ENCODE measurements at places on chromosomes 1 and 21.

DNA sequence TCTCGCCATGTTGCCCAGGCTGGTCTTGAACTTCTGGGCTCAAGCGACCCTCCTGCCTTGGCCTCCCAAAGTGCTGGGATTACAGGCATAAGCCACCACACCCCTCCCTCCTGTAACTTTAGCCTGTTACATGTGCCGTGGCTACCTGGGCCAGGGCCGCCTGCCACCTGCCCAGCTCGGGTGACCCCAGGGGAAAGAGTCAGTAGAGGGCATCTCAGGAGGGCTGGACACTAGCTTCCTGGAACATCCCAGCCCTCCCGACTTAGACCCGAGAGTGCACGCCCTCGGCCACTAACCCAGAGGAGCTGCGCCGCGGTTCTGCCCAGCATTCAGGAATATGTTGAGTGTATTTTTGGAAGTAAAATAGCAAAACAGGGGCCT lies 40.4 kb upstream of the TMEM52 start:
- DNase-seq: no peak

- no peak for DNase-seq
These were observed 21.5 kb downstream of the RAP1GAP start for GRCh38 chr1:21647431-21648351.

DNA sequence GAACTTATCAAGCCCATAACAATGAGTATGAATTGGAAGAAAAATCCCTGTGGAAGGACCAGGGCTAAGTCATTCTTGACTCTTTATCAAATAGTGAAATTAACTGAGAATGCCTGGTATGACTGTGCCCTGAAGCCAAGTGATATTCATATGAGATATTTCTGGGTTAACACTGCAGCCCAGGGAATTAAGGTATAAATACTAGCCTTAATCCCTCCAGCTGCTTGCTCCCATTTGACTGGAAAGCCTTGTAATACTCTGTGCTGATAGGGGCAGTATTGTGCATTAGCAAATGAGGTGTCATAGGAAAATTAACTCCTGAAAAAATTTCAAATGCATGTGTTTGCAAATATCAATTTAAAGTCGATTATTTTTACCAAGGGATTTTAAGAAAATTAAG lies 568.8 kb downstream of the LMO4 start:
- no peak for DNase-seq

- no peak for DNase-seq
These were observed 85.9 kb downstream of the TCP10L start for GRCh38 chr21:32499249-32500055.

DNA sequence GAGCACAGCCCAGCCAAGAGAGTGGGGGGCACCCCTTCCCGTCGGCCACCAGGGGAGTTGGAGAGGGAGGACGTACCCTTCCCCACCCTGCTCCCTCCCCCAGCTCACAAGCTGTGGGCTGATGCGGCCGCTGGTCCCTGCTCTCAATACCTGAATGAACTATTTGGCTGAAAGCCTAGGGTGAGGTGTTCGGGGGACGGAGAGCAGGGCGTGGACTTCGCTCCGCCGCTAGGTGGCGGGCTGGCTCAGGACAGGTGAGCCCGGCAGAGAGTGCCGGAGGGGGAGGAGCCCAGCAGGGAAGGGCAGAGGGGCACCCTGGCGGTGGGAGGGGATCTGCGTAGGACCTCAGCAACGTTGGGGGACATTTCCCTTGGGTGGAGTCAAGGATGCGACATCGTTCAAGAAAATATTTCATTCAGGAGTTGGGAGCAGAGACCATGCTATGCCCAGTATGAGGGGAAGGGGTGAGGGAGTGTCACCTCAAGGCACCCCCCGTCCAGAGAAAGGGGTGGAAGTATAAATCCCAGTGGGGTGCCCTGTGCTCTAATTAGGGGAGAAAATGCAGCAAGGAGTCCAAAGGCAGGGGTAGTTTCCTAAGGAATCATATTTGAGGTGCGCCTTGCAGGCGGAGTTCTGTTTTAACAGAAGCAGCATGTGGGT lies 12.0 kb upstream of the RHBG start:
- peak; percentile 62 for DNase-seq
